ENCODE measurements at places on chromosomes 7 and 10.

DNA sequence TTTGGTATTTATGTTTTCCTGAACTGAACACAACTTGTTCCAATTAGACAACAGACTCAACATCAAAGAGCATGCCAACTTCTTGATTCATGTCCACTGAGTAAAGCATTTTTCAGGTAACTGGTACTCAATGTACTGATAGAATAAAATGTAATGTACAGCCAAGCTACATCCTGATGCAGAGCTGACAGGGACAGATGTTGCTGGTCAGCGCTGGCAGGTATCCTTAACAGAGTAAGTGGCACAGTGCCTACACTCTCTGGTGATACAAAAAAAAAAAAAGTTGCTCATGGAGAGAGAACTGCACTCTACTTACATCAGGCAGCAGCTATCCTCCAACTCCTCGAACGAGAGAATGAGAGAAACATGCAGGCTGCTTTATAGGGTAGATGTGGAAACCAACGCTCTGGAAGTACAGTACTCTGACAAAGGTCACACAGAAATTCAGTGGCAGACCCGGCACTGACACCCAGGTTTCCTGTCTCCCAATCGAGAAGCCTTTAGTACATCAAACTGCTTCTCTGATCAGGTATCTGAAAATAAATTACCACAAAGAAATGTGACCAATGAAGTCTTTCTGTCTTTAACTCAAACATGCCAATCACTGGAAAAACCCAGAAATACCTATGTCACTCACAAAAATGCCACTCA is 4.6 kb downstream of the ITGB1 start:
- DNase-seq = no peak

GRCh38 chr10:123642293-123642692 is 23.9 kb upstream of the GPR26 start:
- no peak for DNase-seq

DNA sequence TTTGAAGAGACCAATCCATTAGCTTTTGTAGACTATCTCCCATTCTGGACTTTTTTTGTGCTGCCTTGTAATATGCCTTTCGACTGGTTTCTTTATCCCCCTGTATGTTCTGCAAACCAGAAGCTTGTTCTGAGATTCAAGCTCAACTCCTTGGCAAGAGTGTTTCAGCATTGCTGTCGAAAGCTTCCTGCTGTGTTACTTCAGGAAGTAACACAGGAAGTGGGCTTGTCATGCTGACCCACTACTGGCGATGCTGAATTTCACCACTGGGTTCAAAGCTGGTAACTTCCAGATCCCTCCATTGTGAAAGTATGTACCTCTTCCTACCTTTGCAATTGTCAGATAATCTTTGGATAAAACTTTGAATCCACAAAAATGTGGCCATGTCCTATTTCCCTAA is 57.9 kb upstream of the INSYN2A start:
- DNase-seq = no peak

GRCh38 chr7:39035903-39036302 is 58.2 kb downstream of the POU6F2 start:
- no peak for DNase-seq

GRCh38 chr7:97005183-97006054 is at the start of gene DLX6:
TSS of gene DLX6 (plus strand) at chr7:97005553. CDS start at chr7:97005978, 425 bp downstream.
- no peak for DNase-seq

DNA sequence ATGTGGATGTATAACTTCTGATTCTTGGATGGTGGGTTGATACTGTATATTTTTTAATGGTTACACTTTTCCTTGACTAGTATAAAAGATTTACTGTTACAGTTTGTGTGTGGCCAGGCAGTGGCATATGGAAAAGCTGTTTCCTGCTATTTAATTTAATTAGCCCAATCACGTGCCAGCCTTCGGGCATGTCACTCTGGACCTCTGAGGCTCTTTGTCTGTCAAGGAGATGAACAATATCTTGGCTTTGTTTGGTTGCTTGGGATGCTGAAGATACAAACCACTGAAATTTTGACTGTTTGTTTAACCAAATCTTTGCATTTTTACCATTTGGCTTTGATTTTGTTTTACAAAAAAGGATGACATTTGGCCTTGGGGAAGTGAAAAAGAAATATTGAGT is 185.0 kb downstream of the HDAC9 start:
- no peak for DNase-seq

DNA sequence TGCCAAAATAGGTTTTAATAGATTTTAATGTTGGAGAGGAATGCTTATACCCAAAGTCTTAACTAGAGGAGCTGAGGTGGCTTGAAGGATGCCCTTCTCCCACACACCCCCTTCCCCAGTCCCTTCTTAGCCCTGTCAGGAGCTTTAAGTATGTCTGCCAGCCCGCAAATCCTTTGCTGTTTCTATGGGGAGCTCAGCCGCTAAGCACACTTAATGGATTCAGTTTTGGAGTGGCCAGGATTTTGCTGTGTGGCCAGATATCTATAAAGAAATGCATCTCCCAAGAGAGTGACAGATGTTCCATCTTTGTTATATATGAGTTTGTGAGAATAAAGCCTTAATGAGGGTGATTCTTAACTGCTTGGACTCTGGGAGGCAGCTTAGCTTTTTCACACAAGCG is 152.9 kb upstream of the ZNF32 start:
- DNase-seq = no peak

DNA sequence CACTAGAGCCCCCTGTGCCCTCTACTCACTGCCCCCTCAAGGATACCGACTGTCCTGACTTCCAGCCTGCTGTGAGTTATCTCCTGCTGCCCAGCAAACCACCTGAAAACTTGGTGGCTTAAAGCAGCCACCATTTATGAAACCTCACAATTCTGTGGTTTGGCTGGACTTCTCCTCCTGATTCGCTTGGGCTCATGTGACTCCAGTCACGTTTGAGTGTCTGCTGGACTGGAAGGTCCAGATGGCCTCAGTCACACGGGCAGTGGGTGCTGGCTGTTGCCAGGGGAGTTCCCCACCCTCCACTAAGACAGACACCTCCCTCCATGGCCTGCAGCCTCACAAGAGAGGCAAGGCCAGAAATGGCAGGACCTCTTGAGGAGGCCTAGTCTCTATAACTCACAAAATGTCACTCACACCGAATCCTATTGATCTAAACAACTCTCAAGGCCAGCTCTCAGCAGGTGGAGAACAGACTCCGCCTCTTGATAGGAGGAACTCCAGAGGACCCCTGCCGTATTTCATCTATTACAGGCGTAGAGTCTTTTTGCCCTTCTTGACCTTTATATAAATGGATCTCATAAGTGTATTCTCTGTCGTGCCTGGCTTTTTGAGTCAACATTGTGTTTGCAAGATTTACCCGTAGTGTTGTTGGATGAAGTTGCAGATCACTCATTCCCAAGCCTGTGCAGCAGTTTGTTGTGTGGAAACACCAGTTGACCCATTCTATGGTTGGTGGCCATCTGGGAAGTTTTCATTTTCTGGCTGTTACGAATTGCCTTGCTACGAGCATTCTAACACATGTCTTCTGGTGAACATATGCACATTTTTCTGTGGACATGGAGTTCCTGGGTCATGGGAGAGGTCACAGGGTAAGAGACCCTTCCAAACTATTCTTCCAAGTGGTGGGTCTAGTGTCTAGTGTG is 48.3 kb downstream of the ZMIZ1 start:
- no peak for DNase-seq

DNA sequence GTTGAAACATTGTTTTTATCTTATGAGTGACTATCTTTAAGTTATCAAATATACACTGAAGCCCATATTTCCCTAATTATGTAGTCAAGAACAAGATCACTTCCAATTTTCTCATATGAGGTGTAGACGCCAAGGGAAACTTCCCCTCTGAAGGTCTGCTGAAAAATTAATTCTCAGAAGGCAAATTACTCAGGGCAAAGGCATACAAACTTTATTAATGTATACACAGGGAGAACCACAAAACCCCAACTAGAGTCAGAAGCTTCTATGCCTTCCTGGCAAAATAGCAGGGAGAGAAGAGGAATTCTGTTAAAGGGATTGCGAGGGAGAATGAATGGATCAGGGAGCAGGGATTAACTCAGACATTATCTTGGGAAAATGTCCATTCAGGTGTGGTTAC is 83.4 kb downstream of the DOCK4 start:
- no peak for DNase-seq

DNA sequence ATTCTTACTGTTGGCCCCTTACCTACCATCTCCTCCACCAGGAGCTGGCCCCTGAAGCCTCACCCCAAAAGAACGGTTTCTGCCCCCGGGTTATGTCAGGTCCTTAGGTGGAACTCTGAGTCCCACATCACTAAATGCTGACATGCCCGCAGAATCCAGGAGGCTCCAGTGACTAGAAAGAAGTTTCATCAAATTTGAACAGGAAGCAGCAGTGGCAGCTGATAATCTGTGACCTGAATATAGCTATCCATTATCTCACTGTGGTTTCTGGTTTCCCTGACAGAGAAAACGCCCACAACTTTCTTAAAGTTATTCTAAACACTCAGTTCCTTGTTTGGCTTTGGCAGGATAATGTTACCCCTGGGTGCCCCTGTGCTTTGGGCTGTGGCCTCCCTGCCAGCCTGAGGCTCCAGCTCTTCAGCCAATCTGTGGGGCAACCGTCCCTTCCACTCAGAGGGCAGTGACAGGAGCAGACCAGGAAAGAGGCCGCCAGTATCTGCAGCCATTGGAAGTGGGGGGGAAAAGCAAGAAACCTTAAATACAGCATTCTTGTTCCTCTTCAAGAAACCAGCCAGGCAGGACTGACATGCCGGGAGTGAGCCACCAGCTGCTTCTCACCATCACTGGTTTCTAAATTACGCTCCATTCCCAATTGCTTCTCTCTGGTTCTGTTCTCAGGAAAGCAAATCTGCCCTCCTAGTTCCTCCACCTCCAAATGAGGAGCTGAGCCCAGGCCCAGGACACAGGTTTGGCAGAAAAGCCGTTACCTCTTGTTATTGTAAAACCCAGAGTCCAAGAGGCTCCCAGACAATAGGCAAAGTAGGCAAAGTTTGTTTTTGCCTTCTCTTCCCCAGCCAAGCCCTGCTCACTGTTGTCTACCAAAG is 41.2 kb upstream of the VCL start:
- DNase-seq = no peak

DNA sequence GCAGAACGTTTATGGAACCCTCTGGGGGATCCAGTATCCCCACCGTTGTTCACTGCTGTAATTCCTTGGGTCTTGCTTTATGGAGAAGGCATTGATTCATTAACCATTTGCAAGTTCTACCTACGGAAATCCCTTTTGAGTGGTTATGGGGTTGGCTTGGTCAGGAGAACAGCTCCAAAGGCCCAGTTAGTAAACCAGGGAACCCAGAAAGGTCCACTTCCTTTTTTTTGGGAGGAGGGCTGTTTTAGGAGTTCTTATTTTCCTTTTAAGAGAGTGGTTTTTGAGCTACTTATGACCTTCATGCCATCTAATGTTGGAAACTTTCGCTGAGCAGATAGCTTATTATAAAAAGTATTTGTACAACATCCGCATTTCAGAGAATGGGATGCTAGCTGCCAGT is 1.3 kb downstream of the POR start:
- no peak for DNase-seq

DNA sequence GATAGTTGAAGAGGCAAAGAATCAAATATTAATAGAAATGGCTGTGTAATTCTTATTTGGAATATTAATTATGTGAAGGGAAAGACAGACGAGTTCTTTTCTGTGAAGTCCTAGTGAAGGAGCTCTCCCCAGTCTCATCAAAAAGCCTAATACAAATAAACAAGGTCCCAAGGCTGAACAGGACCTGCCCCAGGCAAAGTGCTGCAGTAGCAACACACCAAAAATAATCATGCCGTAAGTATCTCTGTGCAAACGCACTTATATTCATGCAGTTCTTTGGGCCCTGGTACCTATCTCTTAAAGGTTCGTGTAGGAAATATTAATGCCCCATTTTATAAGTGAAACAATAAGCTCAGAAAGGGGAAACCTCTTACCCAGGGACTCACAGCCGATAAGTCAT is 12.2 kb upstream of the CHST15 start:
- DNase-seq = no peak

GRCh38 chr10:94546049-94546900 is 687 bp downstream of the HELLS start:
- no peak for DNase-seq

DNA sequence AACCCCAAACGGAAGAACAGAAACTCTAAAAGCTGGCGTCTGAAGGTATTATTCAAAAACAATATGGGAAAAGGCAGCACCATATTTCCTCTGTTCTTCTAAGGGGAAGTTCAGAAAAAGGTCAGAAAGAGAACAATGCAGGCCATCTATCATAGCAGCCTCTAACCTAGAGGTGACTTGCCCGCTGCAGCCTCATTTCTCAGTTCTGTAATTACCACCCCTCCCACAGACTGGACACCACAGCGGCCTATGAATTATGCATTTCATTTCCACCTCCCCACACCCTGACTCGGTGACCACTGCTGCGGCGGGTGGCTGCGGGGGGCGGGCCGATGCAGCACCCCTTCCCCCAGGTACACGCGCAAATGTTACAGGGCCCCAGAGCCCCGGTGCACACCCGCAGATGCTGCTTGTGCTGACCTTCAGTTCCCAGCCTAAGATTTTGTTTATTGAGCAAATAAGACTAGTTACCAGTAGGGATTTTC is 125.5 kb downstream of the CLEC2L start:
- no peak for DNase-seq

- no peak for DNase-seq
These were observed 8.6 kb downstream of the PRKG1 start for GRCh38 chr10:51082857-51083256.

Measured in iPS DF 19.7 (cell line).